Stimulated activated CD4-positive, alpha-beta T cell treated with anti-CD3 and anti-CD28 coated beads, TNF-alpha, amount 100 ng/mL, for 24 hours (primary cell): ENCODE measurements at places on chromosomes 12 and 14.

DNA sequence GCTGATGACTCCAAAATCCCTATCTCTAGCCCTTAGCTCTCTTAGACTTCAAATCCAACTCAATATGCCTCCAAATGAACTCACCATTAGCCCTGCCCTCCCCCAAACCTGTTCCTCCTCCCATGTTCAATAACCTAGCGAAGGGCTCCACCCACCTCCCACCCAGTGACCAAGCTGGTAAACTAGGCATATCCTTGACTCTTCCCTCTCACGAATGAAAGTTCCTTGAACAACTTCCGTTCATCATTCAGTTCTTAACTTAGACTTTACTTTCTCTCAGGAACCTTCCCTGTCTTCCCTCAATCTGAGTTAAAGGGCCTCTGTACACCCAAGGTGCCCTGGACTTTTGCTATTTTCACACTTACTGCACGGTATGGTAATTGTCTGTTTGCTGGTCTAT, 1.9 kb upstream of the KLHDC1 start:
- DNase-seq, result no peak

DNA sequence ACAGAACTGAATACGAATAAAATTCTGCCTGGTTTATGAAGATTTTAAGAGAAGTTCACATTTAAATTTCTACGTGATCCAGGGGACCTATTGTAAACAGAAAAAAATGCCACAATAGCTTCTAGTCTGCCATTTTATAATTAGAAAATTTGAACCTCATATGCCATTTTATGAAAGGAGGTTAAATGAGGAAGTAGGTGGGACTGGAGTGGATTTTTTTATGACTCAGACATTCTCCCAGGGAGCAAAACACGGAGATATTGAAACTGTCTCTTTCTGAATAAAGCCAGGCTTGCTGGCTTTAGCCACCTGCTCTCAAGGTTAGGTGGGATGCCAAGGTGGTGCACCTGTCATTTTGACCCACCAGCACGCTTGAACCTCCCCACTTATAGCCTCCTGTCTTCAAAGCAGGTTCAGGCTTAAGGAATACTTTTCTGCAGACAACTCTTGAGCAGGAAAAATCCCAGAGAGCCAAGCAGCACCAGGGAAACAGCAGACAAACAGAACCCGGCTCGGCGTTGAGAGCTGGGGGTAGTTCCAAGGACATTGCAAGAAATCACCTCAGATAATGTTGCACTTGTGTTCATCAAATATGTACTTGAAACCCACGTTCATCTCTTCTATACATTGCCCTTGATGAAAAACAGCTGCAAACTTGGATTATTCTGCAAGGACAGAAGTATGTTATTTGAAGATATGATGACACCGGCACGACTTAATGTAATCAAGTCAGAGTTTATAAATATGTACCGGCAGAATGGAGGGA, 203.7 kb downstream of the PPM1H start:
- DNase-seq, result no peak

GRCh38 chr12:54522243-54522642, 24.7 kb downstream of the NCKAP1L start:
- no peak for DNase-seq

DNA sequence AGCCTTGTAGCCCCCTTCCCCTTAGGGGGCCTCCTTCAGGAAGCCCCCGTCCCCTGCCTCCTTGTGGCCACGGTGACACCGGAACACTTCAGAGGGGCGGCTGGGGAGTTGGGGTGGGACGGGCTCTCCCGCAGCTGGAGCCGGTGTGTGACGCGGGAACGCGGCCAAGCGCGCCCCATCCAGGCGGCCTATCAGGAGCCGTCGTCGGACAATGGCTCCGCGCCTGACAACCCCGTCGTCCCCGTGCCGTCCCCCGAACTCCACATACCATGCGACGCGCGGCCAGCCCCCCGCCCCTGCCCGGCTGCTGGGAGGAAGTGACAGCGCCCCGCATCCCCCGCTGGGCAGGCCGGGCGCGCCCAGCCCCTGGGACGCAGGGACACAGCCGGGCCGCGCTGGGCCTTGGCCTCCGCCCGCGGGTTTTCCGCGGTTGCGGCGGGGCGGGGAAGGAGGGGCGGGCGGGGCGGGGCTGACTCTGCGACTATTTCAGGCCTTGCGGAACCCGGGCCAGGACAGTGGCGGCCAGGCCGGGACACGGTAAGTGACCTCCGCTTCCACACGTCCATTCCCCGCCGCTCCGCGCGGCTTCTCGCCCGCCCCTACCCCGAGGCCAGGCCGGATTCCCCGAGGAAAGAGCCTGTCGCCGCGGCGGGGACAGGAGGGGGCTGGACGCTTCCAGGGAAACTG, at the start of gene TNFAIP2:
TNFAIP2 (plus strand) TSS at position 515 of the 687 bp plus-strand sequence. CDS start 2,997 bp downstream, outside the sequence.
- DNase-seq, result no peak

DNA sequence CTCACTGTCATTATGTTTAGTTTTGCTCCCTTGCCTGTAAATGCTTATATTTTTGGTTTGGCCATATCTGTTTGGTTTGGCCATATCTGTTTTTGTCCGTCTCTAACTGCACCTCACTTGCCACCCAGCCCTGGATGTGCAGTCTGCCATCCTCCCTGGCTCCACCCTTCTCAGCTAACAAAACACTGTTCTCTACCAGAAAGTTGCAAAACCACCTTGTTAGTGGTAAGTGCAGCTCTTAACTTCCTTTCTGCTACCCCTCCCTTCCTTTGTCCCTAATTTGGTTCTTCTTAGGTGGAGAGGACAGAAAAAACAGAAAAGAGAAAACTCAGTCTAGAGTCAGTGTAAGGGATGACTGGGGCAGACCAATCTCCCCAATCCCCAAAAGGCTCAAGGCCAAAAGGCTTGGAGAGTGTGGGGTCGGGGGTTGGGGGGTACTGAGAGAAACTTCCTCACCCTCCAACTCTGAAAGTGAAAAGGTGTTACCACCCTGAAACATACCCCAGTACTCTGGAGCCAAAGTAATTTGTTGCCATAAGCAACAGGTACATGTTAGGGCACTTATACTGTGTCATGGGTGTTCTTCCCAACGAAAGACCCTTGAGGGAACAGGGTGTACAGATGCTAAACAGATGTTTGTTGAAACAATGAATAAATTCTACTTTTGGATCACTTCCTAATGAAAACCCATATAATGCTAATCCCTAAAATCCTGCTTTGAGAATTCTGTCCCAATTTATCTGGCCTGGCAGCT, 5.0 kb downstream of the BIN2 start:
- no peak for DNase-seq

GRCh38 chr12:109963743-109964429, 32.3 kb downstream of the GIT2 start:
- no peak for DNase-seq

DNA sequence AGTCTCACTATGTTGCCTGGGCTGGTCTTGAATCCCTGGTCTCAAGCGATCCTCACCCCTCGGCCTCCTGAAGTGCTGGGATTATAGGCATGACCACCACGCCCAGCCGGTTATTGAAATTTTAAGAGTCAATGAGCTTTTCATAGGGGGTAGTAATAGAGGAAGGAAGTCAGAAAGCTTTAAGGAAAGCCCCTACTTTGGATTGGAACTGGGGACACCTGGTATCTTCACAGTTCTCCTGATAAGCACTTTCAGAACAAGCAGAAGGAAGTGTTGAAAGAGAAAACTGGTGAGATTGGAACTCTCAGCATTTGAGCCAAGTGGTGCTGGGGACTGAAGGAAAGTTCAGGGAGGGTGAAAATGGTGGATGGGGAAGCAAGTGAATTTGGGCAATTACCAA, 5.1 kb downstream of the SLC4A8 start:
- no peak for DNase-seq

- no peak for DNase-seq
These were observed 6.7 kb upstream of the BTBD6 start for GRCh38 chr14:105241641-105242040.

DNA sequence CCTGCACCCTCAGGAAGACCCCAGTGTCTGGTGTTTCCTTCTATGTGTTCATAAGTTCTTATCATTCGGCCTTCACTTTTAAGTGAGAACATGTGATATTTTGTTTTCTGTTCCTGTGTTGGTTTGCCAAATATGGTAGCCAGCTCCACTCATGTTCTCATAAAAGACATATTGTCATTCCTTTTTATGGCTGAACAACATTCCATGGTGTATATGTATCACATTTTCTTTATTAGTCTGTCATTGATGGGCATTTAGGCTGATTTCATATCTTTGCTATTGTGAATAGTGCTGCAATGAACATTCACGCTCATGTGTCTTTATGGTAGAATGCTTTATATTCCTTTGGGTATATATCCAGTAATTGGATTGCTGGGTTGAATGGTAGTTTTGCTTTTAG, 645.1 kb downstream of the SLC16A7 start:
- no peak for DNase-seq

DNA sequence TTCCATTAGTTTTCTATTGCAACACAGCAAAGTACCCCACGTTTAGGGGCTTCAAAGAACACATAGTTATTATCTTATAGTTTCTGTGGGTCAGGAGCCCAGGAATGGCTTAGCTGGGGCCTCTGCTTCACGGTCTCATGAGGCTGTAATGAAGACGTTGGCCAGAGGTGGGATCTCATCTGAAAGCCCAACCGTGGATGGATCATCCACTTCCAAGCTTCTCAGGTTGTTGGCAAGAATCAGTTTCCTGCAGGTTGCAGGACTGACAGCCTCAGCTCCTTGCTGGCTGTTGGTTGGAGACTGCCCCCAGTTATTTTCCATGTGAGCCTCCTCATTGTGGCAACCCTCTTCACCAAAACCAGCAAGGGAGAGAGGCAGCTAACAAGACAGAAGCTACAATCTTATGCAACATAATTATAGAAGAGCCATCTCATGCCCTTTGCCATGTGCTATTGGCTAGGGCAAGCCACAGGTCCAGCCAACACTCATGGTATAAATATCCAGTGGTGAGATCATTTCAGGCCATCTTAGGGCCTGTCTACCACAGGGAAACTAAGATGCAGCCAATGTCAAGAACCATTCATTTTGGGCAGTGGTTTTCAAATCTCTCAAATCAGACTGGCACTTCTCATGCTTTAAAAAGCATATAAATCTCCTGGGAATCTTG, 452.4 kb downstream of the MED13L start:
- no peak for DNase-seq

DNA sequence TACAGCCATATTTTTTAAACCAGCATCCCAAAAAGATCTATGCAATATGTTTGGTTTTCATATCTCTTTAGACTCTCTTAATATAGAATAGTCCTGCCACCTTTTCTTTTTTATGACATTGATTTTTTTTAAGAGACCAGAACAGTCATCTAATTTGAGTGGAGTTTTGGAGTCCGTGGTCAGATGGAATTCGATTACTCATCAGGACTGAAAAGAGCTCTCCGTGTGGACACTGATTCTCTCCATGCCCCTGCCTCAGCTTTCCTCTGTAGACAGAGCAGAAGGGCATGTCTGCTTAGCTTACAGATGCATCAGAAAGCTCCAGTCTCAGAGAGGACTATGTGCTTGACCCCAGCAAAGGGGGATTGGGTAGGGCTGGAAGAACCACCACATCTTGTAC, 27.8 kb downstream of the SMCO2 start:
- DNase-seq, result no peak

- no peak for DNase-seq
These were observed 5.0 kb downstream of the PRB3 start for GRCh38 chr12:11264501-11264900.

DNA sequence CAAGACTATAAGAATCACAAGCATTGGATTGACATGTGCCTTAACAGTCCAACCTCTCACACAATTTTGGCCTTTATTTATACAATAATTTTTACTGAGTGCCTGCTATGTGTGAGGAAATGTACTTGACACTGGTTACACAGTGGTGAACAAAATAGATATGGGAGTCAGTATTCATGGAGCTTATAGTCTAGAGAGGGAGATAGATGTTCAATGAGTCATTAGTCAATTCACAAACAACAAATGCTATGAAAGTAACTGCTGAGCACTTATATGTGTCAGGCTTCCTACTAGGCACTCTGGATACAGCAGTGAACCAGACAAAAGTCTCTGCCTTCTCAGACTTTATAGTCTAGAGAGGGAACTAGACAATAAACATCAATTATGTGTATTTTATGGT, 3.7 kb downstream of the CFAP54 start:
- DNase-seq, result no peak

DNA sequence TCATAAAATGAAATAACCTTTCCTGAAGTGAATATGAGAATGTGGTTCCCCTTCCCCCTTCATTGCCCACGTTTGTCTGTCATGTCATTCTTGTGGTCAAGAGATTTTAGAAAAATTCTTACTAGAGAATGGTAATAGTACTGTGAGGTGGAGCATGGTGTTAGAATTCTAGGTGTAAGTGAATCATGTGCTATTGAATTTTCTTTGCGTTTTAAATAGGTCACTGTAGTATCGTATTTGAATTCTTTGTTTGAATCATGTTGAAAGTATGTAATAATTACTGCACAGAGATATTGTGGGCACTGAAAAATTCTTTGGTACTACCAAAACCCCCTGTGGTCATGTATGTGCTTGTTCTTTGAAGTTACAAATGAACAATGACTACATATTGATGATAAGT, 49.9 kb downstream of the FUT8 start:
- DNase-seq, result no peak

DNA sequence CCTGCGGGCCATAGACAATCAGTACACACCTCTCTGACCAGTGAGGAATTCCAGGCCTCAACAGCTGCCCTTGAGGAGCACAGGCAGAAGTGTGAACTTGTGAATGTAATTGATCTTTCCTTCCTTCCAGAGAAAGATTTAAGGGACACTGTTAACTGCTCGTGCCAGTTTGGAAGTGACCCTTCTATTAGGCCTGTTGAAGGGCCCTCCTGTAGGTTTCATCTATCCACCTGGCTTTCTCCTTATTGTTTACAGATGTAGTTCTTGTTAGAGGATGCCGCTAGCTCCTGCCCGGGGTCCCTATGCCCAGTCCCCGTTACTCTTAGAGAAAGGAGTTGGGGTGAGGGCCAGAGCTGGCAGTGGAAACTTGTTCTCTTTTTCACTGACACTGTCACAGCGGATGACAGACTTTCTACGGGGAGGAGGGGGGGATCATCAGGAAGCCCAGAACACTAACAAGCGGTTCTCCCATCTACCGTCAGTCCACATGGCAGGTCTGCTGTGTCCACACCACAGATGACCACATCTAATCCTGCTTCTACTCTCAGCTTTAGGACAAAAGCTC, 42.6 kb downstream of the SH2B3 start:
- DNase-seq, result no peak

DNA sequence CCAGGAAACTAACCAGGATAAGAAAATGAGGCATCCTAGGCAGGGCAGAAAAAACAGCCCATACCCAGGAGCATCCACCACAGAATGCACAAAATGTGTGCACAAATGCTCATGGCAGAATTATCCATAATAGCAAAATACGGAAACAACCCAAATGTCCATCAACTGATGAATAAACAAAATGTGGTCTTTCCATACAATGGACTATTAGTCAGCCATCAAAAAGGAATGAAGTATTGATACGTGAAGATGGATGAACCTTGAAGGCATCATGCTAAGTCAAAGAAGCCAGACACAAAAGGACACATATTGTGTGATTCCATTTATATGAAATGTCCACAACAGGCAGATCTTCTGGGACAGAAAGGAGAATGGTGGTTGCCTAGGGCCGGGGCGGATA, 19.1 kb downstream of the HRK start:
- DNase-seq, result no peak

DNA sequence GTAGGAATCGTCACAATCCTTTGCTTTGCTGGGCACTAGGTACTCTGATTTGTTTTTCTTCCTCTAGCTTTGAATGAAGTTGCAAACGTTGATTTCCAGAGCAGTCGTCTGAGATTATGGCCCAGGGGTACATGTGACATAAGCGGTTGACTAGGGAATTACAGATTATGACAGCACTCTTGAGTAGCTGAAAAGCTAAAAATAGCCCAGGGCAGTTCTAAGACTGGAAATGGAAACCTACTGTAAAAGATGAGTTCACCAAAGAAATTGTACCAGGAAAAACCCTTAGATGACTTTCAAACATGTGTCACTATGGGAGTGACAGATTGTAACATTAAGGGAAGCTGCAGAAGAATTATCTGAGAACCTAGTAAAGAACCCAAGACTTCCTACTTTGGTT, 108.5 kb downstream of the ANO6 start:
- DNase-seq, result no peak
